ENCODE measurements at places on chromosomes 5 and 9.

- peak; percentile 85 for DNase-seq
Measured at GRCh38 chr5:128436749-128437188, 101.3 kb downstream of the FBN2 start.

DNA sequence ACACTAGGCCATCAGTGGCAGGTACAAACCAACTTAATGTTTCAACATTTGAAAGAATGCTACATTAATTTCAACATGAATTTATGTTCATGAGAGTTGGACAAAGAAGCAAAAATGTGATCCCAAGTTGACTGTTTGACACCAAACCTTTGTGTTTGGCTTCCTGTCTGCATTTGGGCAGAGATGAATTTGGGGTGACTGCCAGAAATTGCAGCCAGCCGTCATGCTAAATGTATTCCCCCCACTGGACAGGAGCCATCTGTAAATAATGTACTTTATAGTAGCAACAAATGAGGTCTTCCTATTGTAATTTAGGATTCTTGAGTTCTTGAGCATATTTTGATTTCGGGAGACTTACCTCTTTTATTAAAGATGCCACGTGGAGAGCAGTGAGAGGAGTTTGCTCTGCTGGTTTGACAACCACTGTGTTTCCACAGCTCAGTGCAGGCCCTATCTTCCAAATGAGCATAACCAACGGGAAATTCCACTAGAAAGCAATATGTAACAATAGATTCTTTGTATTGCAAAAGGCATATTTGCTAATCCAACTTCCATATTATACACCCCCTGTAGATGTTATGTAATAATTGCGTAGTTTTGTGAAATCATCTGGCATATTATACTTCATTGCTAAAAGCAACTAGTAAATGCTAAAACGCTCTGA, 27.6 kb downstream of the ALDH1A1 start:
- peak; percentile 11 for DNase-seq

DNA sequence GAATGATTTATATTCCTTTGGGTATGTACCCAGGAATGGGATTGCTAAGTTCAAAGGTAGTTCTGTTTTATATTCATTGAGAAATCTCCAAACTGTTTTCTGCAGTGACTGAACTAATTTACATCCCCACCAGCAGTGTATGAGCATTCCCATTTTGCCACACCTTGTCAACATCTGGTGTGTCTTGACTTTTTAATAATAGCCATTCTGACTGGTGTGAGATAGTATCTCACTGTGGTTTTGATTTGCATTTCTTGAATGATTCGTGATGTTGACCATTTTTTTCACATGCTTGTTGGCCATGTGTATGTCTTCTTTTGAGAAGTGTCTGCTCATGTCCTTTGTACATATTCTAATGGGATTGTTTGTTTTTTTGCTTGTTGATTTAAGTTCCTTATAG, 421.5 kb downstream of the KIAA0825 start:
- DNase-seq = no peak

- no peak for DNase-seq
Measured at GRCh38 chr5:67350185-67350584, 153.6 kb upstream of the CD180 start.

DNA sequence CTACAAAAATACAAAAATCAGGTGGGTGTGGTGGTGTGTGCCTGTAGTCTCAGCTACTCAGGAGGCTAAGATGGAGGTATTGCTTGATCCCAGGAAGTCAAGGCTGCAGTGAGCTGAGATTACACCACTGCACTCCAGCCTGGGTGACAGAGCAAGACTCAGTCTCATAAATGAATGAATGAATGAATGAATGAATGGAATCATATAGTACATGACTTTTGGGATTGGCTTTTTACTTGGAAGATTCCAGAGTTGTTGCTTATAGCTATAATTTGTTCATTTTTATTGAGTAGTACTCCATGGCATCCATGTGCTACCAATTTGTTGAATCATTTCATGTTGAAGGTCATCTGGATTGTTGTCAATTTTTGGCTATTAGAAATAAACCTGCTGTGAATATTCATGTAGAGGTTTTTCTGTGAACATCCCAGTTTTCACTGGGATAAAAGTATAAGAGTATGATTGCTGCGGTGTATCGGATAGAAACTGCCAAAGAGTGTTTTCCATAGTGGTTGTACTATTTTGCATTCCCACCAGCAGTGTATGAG, 19.9 kb downstream of the ERBIN start:
- DNase-seq = no peak

GRCh38 chr9:5445886-5446285, 4.5 kb upstream of the CD274 start:
- DNase-seq = no peak

DNA sequence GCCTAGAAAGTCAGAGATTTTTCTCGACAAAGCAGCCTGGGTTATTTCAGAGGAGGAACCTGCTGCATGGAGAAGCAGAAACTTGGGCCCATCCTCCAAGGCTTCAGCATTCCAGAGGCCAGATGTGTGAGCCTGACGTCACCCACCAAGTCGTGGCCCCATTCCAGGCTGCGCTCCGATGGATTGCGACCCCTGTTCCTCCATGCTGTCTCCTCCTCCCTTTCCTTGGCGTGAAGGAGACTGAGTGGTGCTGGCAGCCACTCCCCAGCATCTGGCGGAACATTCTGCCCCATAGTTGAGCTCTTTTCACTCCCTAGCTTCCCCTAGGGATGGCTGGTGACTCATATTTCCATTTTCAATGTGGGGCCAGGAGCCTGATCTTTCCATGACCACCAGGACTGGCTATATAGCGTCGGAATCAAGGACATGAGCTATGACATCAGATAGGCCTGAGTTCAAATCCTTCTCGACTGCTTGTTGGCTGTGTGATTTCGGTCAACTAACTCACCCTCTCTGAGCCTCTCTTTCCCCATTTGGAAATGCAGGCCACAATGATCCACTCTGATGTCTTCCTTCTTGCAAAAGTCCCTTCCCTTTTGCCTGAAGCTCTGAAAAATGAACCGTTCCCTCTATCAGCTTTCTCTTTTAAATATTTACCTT, 24.5 kb upstream of the DUSP1 start:
- peak; percentile 86 for DNase-seq
